Nasal cavity respiratory epithelium epithelial cell of viscerocranial mucosa (primary cell): ENCODE measurements at places on chromosomes 7 and 10. TPM values are rescaled to one million over a fixed set of nuclear protein-coding genes. Genes with fewer than 3 reads are reported as not detected.

OR2A7 gene
- total RNA-seq, result 1.6 and 2.1 TPM in 2 replicates

POU6F2 gene
- not detected in 2 replicates for total RNA-seq

LAMB1 gene
- 112 and 224 TPM in 2 replicates for total RNA-seq

SPACDR gene
- 0.34 and 0.43 TPM in 2 replicates for total RNA-seq

DKK1 gene
- total RNA-seq, result 1.8 and 53.0 TPM in 2 replicates

CFTR gene
- 0.93 TPM in 1 of 2 replicates, not detected in the other for total RNA-seq

GHRHR gene
- total RNA-seq, result not detected in 2 replicates

CPN1 gene
- total RNA-seq, result not detected in 2 replicates

TMEM26 gene
- total RNA-seq, result not detected in 2 replicates

VAX1 gene
- under 0.01 TPM in 1 of 2 replicates, not detected in the other for total RNA-seq

DGKI gene
- total RNA-seq, result under 0.01 and 1.1 TPM in 2 replicates

ATP6V0A4 gene
- 0.07 TPM in 1 of 2 replicates, not detected in the other for total RNA-seq

HBP1 gene
- 69.0 and 72.8 TPM in 2 replicates for total RNA-seq

NYAP1 gene
- total RNA-seq, result 0.34 and 0.64 TPM in 2 replicates

DNAJC12 gene
- 0.28 and 0.68 TPM in 2 replicates for total RNA-seq
